Caco-2 (cell line): ENCODE measurements at places on chromosomes 16 and 17.
A peak's percentile ranks its signal among the peaks of the same experiment; 100 is the strongest.

DNA sequence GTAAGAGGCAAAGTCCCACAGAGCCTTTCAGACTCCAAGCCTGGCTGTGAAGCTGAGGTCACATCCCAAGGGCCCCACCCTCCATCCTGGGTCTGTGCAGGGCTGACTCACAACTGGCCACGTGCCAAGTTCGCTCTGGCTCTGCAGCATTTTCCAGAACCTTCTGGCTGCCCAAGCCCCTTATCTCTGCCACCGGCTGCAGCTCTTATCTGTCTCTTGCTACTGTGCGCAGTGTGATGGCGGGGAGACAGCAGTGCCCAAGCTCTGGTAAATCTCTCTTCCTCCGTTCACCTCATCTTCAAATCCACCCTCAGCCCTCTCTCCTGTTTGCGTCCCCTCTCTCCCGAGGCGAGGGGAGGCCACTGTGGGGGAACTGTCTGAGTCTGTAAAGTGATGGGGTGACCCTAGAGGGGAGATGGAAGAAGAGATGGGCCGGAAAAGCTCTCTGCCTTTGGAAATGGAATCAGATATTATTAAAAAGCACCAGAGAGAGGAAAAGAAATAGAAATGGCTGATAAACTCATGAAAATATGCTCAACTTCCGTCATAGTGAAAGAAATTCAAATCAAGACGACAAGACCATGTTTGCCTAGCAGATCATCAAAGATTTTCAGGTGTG is 162.7 kb upstream of the CDC42EP4 start:
- DNase-seq: peak; percentile 62

- no peak for DNase-seq
These were observed 43.0 kb downstream of the GAN start for GRCh38 chr16:81357711-81358260.

- DNase-seq: peak; percentile 52
These were observed 8.0 kb upstream of the SPNS2 start for GRCh38 chr17:4490637-4491061.

DNA sequence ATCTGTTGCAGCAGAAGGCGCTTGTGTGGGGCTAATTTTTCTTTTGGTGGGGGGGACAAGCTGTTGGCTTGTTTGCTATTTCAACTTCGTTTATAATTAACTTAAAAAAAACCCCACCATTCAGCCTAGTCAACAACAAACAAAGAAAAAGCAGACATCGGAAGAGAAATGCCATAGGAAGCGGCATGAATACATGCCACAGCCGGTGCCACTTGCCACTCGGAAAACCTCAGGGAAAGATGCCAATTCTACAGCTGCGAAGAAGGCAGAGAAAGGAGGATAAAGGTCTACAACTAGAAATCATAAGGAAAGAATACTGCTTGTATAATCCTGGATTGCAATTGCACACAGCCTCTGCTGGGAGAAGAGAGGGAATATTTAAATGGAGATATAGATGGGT is 254.4 kb upstream of the PMFBP1 start:
- no peak for DNase-seq

- peak; percentile 62 for DNase-seq
These were observed 36.0 kb upstream of the ICAM2 start for GRCh38 chr17:64056269-64057005.

GRCh38 chr16:29745853-29746345 is at the start of gene C16orf54:
C16orf54 (minus strand) TSS chr16:29745990; CDS start chr16:29744951, 1,039 bp downstream.
- DNase-seq: no peak

GRCh38 chr16:20359997-20360396 is 7.5 kb upstream of the UMOD start:
- peak; percentile 7 for DNase-seq

- peak; percentile 38 for DNase-seq
These were observed 200.8 kb downstream of the PRKCB start for GRCh38 chr16:24036614-24037013.

GRCh38 chr17:8153031-8153451 is 837 bp upstream of the PER1 start:
- no peak for DNase-seq
